ENCODE measurements at places on chromosomes 7 and 10.

GRCh38 chr7:8190119-8190895 is 71.7 kb downstream of the ICA1 start:
- DNase-seq = peak; percentile 83

DNA sequence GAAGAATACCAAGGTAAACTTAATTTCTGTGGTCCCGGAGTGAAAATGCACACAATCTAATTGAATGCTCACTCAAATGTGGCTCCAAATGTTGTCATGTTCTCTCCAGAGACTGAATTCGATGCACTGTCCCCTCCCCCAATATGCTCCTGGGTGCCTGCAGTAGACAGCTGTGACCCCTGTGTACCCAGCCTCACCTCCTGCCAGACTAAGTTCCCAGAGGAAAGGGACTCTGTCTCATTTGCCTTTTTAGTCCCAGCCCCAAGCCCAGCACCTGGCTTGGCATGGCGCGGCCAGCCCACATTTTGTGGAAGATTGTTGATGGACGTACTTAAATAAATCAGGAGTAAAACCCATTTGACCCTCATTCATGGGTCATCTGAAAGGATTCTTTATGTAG is 21.8 kb upstream of the FIGNL1 start:
- no peak for DNase-seq

DNA sequence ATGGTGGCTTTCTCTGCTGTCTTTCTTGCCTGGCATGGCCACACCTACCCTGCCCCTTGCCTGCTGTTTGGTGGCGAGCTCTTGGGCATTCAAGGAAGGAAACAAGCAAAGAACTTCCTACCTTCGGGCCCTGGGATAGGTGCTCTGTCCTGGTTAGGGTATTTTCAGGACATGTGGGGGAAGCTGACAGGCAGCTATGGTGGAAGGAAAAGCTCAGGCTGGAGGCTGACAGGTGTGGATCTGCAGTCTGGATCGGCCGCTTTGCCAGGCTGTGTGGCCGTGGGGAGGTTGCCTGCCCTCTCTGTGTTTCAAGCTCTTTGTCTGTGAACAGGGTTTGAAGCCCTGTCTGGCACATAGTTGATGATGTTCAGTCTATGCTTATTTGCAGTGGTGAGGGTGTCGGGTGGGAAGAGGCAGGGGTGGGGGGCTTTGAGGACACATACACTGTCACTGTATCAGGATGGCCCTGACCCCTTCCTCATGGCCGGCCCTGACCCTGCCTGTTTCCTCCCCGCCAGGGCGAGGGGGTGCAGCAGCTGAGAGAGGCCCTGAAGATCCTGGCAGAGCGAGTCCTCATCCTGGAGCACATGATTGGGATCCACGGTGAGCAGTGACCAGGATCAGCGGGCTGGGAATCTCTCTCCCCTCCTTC is 73.7 kb downstream of the MYL10 start:
- DNase-seq = no peak

- DNase-seq = no peak
These were observed 181.4 kb downstream of the SUGCT start for GRCh38 chr7:40316176-40316575.

DNA sequence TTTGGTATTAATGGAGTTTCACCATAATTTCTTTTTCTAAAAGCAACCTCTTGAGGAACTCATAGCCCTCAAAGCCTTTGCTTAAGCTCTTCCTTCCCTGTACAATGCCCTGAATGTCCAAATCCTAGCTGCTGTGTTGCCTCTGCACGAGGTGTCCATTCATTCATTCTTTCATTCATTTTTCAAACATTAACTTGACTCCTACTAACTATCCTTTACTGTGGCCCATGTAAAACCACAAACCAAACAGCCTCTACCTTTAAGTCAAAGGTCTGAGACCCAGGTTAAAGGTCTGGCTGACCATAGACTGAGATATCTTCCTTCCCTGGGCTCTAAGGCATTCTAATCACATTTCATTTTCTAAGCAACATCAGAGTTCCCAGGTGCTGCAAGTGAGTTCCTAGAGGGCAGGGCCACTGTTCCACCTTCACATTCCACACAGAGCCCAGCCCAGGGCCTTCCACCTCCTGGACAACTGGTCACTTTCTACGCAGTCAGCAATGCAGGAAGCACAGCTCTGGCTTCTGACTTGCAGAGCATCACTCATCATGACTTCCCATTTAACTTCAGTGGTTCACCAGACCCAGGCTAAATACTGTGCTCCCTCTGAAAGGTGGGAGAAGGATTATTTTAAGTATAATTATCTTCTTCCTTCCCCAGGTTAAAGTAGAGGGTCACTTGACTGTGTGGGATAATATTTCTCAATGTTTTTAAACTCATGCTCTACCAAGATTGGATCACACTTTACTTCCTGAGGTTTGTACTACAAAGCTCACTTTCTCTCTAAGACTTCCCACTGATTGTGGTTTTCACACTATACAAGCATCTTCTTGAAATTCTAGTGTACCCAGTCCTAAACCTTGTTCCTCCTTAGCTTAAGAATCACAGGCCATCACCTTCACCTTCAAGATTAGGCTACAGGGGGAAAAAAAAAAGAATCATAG is 19.1 kb downstream of the ATXN7L1 start:
- DNase-seq = no peak

DNA sequence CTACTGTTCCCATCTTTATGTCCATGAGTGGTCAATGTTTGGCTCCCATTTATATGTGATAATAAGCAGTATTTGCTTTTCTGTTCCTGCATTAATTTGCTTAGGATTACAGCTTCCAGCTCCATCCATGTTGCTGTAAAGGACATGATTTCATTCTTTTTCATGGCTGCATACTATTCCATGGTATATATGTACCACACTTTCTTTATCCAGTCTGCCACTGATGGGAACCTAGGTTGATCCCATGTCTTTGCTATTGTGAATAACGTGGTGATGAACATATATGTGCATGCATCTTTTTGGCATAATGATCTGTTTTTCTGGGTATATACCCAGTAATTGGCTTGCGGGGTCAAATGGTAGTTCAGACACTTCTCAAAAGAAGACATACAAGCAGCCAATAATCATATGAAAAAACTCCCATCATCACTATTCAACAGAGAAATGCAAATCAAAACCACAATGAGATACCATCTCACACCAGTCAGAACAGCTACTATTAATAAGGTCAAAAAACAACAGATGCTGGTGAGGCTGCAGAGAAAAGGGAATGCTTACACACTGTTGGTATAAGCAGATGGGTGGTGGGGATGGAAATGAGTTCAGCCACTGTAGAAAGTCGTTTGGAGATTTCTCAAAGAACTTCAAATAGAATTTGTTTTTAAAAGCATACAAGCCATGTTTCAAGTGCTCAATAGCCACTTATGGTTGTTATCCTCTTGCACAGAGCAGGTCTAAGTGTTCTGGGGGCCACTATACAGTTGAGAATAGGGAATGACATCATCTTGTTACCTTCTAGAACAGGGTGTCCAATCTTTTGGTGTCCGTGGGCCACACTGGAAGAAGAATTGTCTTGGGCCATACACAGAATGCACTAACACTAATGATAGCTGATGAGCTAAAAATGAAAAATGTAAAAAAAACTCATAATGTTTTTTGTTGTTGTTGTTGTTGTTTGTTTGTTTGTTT is 23.2 kb upstream of the SDK1 start:
- no peak for DNase-seq

DNA sequence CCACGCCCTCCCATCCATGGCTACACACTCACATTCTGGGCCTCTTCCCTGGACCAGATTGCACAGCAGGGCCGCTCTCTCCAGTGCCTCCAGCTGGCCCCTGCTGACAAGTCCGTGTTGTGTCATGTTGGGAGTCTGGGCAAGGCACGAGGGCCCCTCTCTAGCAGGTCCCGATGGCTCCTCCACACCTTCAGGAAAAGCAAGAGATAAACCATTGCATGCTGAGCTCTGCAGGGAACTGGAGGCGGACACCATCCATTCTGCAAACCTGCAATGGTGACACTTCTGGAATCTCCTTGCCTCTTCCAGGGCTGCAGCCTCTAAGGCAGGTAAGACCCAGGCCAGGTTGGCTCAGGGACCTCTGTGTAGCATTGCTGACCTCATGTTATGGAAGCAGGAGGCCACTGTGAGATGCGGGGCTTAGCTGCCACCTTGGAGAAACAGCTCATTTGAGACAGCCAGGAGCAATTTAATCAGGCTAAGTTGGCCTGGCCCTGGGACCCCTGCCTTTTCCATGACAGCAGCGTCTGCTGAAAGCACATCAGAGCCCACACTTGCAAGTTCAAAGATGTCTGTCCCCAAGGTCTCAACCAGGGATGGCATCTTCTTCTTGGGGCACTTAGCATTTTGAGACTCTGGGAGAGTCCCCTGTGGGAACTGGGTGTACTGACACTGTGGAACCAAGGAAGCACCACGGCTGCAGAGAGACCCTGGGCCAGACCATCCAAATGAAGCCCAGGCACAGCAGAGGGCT is 34.2 kb upstream of the LEP start:
- DNase-seq = no peak

- no peak for DNase-seq
These were observed 65.3 kb downstream of the VCL start for GRCh38 chr10:74063256-74063655.

GRCh38 chr7:17289074-17289645 is 9.3 kb upstream of the AHR start:
- DNase-seq = no peak

DNA sequence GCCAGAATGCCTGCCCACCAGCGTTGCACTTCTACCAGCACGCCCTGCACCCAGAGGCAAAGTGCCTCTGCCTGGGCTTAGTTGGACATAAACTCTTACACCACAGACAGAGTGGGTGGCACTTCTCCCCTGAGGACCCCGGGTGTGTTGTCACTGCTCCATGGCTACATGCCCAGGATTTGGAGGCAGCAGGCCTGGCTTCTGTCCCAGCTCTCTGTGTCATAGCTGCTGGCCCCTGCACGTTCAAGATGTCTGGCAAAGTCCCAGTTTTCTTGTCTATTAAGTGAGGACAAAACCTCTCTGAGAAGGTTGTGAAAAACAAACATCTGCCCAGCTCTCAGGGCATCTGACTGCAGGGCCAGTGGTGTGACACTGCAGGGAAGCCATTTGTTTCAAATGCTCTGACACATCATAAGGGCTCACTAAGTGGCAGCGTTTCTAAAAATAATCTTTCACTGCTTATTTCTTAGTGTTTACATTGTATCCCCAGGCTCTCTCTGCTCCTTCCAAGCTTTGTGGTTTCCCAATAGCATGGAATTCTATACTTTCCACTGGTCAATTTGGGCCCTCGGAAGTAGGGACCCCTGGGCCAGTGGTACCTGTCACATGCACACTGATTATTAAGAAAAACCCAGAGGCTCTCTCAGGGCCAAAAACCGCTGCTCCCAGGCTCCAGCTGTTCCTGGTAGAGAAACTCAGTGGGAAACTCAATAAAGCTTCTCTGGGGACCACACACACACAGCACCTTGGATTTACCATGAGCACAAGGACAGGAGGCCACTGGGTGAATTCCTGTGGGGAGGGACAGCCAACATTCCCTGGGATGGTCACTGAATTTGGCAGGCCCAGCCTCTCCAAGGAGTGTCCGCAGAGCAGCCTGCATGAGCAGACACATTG is 86.2 kb upstream of the ANLN start:
- DNase-seq = no peak

- no peak for DNase-seq
These were observed 26.7 kb downstream of the TBC1D12 start for GRCh38 chr10:94428766-94429707.

GRCh38 chr7:3897430-3898372 is 596.6 kb downstream of the SDK1 start:
- peak; percentile 60 for DNase-seq
